ENCODE measurements at places on chromosomes 4 and X.

DNA sequence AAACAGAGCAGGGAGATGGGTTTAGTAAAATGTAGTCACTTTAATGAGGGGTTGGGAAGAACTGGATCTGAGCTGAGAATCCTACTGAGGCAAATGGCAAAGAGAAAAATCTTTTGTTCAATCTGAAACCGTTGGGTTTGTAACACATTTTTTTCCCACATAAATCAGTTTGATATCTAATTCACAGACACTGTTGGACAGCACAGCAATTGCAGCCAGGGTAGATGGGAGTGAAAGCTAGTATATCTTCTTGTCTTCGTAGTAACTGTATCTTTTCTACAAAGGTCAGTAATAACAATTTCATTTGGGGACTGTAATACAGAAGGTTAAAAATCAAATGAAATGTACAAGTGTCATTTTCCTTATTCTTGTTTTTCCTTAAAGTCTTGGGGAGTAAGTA is 649.5 kb upstream of the ATOH1 start:
- no peak for DNase-seq

- no peak for DNase-seq
These were observed 91.6 kb upstream of the EFHC2 start for GRCh38 chrX:44435047-44435446.

DNA sequence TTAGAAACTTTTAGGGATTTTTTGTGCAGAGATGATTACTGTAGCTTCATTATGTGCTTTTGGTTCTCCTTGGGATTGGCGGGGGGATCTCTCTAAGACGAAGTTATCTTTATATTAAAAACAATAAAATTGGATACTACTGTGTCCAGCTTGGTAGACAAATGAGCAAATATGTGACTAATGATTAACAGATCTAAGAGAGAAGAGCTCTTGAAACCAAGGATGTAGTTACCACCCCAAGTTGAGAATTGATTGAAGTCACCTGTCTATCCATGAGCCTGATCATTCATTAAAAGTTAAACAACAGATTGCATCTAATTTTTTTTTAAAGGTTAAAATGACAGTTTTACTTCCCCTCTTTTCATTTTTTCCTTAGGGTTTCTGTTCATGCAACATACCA is 8.7 kb downstream of the PAICS start:
- no peak for DNase-seq

- no peak for DNase-seq
These were observed 83.0 kb upstream of the BEND4 start for GRCh38 chr4:42235304-42236021.

GRCh38 chr4:5965225-5965624 is 53.0 kb downstream of the C4orf50 start:
- no peak for DNase-seq
